ENCODE measurements at places on chromosomes 11 and 22. TPM values are rescaled to one million over a fixed set of nuclear protein-coding genes. Genes with fewer than 3 reads are reported as not detected.

GRCh38 chr11:128904656-128905344, 13.6 kb downstream of the KCNJ5 start:
- H3K27ac ChIP-seq, result no peak overlapping the region
- no peak for DNase-seq
- H3K4me1 ChIP-seq, result peaks cover 7% of the 10 kb centered on the region
- no peaks in the 10 kb centered on the region for H3K36me3 ChIP-seq

DNA sequence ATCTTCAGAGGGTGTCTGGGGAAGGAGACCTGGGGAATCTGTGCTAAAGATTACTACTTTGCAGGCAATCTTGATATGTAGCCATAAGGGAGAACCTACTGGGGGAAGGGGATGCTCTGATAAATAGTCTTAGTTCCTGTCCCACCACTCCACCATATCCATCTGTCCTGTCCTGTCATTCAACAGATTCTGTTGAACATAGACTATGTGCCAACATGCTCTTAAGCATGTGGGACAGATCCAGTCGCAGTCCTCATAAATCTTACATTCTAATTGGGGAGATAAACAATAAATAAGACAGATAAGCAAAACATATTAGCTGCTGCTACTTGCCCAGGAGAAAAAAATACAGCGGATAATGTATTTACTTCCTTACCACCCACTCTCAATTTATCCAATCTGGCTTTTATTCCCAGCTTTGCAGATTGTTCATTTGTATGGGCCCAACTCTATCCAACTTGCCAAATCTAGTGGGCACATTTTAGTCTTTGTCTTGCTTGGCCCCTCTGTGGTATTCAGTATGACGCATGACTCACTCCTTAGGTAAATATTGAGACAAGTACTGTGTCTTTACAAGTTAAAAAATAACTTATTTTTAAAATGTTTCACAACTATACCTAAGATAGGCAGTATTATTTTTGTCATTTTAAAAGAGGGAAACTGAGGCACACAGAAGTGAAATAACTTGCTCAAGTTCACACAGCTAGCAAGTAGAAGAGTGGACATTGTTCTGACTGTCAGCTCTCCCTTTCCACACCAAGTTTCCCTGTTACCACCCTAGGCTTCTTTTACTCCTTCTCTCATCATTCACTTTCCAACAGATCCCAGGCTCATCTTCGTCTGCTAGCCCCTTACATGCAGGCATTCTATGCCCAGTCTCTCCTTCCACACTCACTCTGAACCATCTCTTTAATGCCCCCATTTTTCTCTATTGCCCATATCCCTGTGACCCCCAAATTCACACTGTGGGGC, 133.6 kb upstream of the SESN3 start:
- no peaks in the 10 kb centered on the region for H3K27me3 ChIP-seq
- H3K36me3 ChIP-seq, result no peaks in the 10 kb centered on the region
- no peak overlapping the region for H3K4me3 ChIP-seq
- no peak overlapping the region for H3K27ac ChIP-seq
- no peaks in the 10 kb centered on the region for H3K4me1 ChIP-seq

GRCh38 chr11:125426818-125427528, 69.1 kb downstream of the FEZ1 start:
- no peaks in the 10 kb centered on the region for H3K27me3 ChIP-seq
- H3K4me3 ChIP-seq, result no peak overlapping the region
- no peaks in the 10 kb centered on the region for H3K4me1 ChIP-seq
- no peak overlapping the region for H3K27ac ChIP-seq
- no peaks in the 10 kb centered on the region for H3K36me3 ChIP-seq

DNA sequence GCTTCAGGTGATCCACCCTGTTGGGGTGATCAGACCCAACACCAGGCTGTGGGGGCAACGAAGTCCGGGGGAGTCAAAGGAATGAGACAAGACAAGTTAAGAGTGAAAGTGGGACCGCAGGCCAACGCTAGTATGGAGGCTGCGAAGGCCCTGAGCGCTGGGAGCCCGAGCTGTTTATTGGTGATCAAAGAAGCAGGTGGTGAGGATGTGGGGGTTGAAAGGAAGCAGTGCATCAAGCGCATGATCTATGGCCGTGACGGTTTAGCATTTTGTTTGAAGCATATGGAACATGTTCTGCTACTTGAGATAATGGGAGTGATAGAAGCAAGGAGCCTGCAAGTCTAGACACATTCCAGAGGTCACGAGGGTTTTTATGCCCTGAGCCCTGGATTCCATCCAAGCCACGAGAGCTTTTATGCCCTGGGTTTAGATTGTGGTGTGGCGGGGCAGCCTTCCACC, 49.5 kb downstream of the MCHR1 start:
- H3K4me3 ChIP-seq, result no peak overlapping the region
- H3K4me1 ChIP-seq, result peaks cover 4% of the 10 kb centered on the region
- H3K27me3 ChIP-seq, result no peaks in the 10 kb centered on the region
- no peak overlapping the region for H3K27ac ChIP-seq
- no peak for DNase-seq

GRCh38 chr22:28589102-28589750, 90.4 kb downstream of the TTC28 start:
- no peak for DNase-seq
- H3K4me3 ChIP-seq, result no peak overlapping the region
- no peaks in the 10 kb centered on the region for H3K36me3 ChIP-seq
- no peak overlapping the region for H3K27ac ChIP-seq
- H3K27me3 ChIP-seq, result no peaks in the 10 kb centered on the region
- H3K4me1 ChIP-seq, result no peaks in the 10 kb centered on the region

DNA sequence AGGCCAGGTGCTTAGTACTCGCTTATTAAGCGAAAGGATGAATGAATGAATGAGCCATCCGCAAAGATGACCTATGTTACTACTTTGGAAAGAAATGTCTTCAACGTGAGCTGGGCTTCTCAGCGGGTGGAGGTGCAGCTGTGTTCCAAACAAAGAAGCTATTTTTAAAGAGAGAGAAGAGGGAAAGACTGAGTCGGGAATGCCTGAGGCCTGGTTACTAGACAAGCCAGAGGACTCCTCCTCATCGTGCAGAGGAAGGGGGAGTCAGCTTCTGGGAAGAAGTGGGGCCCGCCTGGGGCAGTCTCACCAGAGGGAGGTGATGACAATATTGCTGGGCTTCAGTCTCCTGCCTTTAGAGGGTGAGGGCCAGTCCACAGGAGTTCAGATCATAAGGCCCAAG, 30.4 kb upstream of the CD5 start:
- H3K27me3 ChIP-seq, result no peaks in the 10 kb centered on the region
- no peak overlapping the region for H3K4me3 ChIP-seq
- DNase-seq, result peak; percentile 42
- peak overlapping the region; percentile 89 for H3K27ac ChIP-seq
- peaks cover 32% of the 10 kb centered on the region for H3K4me1 ChIP-seq

DNA sequence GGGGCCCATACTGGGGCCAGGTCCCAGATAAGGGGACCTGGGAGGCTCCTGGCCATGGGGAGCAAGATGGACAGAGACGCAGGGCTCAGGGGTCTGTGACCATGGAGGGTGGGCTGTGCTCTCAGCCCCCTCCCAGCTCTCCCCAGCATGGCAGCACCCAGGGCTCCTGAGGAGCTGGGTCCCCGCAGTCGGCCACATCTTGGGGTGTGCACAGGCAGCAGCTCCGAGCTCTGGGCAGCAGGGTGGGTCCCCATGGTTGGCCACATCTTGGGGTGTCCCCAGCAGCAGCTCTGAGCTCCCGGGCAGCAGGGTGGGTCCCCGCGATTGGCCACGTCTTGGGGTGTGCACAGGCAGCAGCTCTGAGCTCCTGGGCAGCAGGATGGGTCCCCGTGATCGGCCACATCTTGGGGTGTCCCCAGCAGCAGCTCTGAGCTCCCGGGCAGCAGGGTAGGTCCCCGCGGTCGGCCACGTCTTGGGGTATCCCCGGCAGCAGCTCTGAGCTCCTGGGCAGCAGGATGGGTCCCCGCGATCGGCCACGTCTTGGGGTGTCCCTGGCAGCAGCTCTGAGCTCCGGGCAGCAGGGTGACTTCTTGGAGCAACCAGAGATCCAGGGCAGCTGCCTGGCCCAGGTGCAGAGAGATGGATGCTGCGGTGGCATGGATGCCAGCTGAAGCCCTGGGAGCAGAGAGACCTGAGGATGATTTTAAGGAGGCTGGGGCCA, 18.3 kb upstream of the MUC5B start:
- no peak overlapping the region for H3K4me3 ChIP-seq
- DNase-seq, result no peak
- no peaks in the 10 kb centered on the region for H3K4me1 ChIP-seq

- no peak overlapping the region for H3K27ac ChIP-seq
- no peak overlapping the region for H3K4me3 ChIP-seq
- no peaks in the 10 kb centered on the region for H3K27me3 ChIP-seq
- no peaks in the 10 kb centered on the region for H3K36me3 ChIP-seq
- H3K4me1 ChIP-seq, result no peaks in the 10 kb centered on the region
These were observed 39.5 kb downstream of the ELFN2 start for GRCh38 chr22:37387793-37388192.

GRCh38 chr11:31813391-31814175, 2.5 kb upstream of the PAX6 start:
- H3K4me1 ChIP-seq, result peaks cover 54% of the 10 kb centered on the region
- peak overlapping the region; percentile 40 for H3K4me3 ChIP-seq
- DNase-seq, result no peak
- H3K27me3 ChIP-seq, result peaks cover 7% of the 10 kb centered on the region

DNA sequence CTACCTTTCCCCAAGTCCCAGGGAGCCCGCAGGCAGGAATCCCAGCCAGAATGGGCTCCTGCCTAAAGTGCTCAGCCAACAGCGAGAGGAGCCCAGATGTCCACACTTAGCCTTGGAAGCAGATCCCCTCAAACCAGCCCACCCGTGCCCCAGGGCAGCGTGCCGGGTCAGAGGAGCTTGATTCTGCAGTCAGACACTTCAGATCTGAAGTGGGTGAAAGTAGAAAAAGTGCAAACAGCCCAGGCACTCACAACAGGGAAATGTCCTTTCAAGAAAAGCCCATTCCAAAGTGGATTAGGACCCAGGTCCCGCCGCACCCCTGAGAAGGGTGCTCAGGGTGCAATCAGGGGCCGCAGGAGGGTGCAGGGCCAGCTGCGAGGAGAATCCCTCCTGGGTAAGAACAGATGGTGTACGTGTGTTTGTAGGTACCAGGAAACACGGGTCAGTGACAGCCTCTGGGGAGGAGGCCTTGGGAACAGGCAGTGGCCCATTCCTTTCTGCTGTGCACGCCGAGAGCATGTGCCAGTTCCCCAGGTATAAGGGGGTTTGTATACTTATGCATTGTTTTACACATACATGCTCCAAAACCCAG, 17.7 kb downstream of the ELFN2 start:
- no peaks in the 10 kb centered on the region for H3K4me1 ChIP-seq
- no peak overlapping the region for H3K27ac ChIP-seq
- DNase-seq, result no peak
- no peaks in the 10 kb centered on the region for H3K27me3 ChIP-seq

DNA sequence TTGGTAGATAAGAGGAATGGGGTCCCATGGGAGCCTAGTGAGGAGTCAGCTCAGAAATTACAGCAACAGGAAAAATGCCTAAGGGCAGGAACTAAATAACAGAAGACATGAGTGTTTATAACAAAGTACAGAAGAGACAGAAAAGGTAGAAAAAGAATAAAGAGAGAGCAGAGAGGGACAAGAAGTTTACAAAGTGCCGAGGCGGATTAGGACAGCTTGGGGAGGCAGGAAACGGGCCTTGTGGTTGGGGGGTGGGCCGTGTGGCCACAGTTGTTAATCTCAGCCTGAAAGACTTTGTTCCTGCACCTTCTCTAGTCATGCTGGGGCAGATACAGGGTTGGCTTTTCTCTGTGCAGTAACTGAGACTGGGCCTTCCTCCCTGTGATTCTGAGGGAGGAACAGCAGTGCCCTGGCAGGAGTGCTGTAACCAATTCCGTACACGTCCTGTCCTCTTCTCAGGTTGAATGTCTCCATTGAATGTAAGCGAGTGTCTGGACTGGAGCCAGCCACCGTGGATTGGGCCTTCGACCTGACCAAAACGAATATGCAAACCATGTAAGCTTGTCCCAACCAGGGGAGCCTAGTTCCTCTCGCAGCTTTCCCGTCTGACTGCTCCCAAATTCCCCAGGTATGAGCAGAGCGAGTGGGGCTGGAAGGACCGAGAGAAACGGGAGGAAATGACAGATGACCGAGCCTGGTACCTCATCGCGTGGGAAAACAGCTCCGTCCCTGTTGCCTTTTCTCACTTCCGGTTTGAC, 13.2 kb downstream of the NAA40 start:
- no peak overlapping the region for H3K4me3 ChIP-seq
- no peaks in the 10 kb centered on the region for H3K27me3 ChIP-seq

DNA sequence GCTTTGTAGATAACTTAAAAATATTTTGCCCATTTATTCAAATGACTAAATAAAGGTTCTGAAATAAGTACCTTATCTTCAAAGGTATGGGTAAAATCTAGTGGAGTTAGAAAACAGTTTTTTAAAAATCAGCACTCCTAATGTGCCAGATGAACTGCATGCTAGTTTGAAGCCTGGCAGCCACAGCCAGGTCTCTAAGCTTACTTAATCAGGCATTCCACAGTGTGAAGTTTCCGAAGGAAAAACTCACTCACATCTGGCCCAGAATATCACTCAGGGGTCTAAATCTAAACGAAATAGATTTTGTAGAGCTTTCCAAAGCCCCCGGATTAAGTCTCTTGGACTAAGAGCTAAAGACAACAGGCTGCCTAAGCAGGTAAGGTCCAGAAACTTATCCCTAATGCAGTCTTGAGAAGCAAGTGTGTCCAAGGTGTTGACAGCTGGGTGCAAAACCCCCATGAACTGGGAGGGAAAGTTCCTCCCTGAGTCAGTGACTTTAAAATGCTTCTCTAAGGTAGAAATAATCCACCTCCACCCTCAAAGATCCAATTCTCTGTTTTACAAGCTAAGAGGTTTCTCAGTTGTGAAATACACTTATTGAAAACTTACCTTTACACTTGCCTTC, 157.6 kb downstream of the FCHSD2 start:
- no peak for DNase-seq
- no peak overlapping the region for H3K27ac ChIP-seq
- no peaks in the 10 kb centered on the region for H3K27me3 ChIP-seq
- H3K4me1 ChIP-seq, result peaks cover 10% of the 10 kb centered on the region
- H3K36me3 ChIP-seq, result no peaks in the 10 kb centered on the region

DNA sequence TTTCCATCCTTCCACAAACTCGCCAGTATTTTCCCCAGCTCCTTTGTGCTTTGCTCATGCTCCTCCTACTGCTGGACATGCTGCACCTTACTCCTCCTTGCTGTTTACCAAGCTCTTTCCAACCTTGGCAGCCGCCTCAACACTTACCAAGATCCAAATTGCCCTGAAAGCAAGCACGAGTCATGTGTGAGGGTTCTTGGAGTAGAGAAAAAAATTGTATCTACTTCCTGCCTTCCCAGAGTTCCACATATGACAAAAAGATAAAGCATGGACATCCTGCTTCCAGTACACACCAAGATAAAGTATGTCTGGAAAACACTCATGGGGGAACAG, 767.5 kb downstream of the NTM start:
- H3K4me3 ChIP-seq, result no peak overlapping the region
- no peaks in the 10 kb centered on the region for H3K36me3 ChIP-seq
- H3K4me1 ChIP-seq, result no peaks in the 10 kb centered on the region
- H3K27ac ChIP-seq, result no peak overlapping the region

Gene ESAM
- 6.0 TPM for total RNA-seq

Gene MUC5AC
- total RNA-seq, result 0.31 TPM

Gene MYOD1
- 1.4 TPM for total RNA-seq

Gene KLHDC7B
- 0.93 TPM for total RNA-seq

All from testis (tissue), 5 donors.